COLO829 (cell line): ENCODE measurements at places on chromosomes 5 and 9.
A peak's percentile ranks its signal among the peaks of the same experiment; 100 is the strongest.

DNA sequence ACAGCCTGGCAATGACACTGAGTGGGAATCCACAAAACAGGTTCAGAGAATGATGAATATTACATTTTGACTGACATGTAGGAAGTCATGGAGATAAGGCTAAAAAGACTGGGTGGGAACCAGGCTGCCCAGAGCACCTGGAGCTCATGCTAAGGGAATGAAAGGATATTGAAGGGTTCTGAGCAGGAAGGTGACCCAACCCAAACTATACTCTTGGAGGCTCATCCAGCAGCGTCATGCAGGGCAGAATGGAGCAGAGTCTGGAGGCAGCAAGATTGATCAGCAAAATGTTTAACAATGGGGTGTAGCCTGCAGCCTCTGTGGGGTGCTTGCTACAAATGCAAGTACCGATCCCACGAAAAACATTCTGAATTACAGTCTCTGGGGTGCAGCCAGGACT is 120.2 kb downstream of the PSD2 start:
- DNase-seq = no peak

DNA sequence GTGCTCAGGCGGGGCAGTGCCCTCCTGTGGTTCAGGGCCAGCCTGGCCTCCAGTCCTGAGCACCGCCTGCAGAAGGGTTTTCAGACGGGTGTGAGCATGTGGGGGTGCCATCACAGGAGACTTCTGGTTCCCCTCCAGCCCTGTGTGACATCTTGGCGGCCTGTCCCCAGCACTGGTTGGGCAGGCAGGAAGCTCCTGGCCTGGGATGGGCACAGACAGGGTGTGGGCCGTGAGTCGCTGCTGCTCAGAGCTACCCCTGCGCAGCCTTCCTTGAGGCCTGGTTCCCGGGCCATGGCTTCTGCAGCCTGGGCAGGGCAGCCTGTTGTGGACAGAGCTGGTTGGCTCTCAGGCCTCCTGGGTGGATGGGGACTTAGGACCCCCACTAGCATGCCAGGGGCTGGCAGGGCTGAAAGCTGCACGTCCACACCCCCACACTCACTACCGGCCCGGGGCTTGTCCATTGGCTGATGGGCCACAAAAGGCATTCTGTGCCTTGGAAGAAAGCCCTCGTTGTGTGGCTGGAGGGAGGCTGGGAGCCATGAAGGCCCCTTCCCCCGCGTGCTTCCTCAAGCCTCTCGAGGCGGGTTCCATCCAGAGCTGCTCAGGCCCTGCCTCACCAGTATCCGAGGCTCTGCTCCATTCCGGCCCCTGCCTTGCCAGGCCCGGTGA is 58.7 kb downstream of the RXRA start:
- DNase-seq = peak; percentile 82

DNA sequence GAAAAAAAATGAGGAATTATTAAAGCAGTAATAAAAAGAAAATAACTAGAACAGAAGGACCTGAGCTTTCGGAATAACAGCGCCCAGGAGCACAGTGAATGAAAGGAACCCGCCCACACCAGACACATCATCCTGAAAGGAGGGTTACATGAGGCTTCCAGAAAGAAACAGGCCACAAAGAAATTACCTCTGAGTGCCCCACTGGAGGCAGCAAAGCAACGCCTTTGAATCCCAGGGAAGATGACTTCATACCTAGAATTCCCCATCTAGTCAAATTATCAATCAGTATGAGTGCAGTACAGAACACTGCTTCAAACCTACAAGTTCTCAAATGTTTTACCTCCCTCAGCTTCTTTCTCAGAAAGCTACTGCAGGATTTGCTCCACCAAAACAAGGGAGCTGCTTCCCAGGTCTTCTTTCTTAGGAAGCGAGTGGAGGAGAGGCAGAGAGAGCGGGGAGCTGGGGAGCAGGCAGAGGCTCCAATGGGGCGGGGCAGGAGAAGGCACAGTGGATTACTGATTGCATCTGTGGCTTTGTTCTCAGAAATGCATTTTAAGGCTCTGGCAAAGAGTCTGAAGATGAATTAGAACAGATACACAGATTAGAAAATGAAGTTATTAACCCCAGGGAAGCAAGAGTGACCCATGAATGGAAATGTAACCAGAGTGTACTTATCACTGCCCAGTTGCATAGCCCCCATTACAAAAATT is 87.1 kb downstream of the SEMA4D start:
- no peak for DNase-seq

GRCh38 chr5:108739906-108740305 is 7.8 kb upstream of the FER start:
- DNase-seq = no peak

- DNase-seq = no peak
Measured at GRCh38 chr5:150043657-150044328, 42.6 kb downstream of the CSF1R start.

DNA sequence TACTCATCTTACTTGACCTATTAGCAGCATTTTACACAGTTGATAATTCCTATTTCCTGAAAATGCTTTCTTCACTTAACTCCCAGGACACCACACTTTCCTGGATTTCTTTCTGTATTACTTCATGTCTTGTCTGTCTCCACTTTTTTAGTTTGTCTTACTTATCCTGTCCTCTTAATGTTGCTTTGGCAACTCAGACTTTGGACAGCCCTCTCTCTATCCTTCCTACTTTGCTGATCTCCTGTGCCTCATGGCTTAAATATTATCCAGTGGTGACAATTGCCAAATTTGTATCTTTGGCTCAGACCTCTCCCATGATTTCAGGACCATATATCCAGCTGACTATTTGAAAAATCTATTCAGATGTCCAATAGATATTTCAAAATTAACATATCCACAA is 39.8 kb upstream of the NUDT12 start:
- no peak for DNase-seq

DNA sequence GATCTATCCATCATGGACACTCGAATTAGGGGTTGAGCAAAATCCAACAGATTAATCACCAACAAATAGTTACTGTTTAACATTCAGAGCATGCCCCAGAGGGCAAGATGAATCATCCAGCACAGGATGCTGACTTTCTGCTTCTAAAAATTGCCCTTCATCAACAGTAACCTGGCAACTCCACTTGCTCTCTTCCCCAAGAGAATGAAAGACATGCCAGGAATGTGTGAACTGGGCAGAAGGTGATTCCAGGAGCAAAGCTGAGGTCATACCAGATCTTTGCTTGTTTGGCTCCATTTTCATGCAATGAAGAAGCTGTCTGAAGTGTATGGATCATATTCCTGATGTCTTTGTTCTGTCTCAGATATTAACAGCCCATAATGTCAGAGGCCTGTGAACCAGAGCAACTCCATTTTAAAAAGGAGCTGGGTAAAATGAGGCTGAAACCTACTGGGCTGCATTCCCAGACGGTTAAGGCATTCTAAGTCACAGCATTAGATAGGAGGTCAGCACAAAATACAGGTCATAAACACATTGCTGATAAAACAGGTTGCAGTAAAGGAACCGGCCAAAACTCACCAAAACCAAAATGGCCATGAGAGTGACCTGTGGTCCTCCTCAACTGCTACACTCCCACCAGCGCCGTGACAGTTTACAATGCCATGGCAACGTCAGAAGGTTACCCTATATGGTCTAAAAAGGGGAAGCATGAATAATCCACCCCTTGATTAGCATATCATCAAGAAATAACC is 2.5 kb upstream of the ZNF367 start:
- DNase-seq = peak; percentile 91

DNA sequence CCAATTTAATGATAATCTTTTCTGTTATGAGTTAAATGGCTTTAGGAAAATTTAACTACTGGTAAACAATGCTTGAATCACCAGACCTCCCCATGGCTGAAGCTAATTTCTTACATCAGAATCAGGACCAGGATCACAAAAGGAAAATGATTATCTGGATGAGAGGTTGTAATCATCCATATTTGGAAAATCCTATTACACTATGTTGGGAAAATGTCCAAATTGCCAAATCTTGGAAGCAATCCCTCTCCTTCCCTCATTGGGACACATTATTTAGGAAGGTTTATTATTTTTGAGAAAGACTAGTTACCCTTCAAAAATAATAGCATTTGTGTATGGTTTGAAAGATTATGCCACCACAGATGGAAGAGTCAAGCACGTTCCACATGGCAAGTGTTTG is 130.7 kb upstream of the MINAR2 start:
- DNase-seq = no peak

DNA sequence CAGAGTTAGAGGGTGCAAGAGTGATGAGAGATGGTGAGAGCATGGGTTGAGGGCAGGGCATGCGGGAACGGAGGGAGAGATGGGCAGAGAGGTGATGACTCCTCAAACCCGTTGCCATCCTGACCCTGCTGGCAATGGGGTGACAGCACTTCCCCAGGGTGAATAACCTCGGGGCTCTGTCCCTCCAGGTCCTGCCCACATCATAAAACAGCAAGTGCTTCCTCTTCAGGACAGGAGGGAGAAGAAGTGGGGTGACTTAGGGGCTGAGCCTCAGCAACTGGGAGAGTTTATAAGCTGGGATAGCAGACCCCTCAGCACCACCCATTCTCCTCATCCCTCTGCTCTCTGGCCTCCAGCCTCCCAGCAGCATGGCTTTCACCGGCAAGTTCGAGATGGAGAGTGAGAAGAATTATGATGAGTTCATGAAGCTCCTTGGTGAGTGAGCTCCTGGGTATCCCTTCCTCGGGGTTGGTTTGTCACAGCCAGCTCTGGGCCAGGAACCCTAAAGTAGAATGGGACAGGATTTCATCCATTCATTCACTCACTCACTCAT is at the start of gene FABP6:
Gene FABP6 (plus strand): TSS at position 317 of the 553 bp plus-strand sequence. CDS start 52 bp downstream, at position 369.
- DNase-seq = no peak

DNA sequence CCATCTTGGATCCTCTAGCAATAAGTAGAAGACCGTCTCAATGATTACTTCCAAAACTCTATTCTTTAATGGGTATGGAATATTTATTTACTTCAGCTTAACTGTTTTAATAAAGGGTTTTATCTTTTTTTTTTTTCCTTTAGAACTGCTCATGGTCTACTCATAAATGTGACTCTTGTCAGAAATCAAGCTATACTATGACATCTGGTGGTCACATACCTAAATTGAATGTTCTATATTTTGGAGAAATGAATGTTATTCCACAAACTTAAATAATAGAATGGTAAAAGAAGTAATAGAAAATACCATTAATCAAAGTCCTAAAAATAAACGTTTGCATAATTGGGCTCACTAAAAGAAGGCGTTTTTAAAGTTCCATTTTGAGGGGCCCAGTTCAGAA is 131.2 kb upstream of the PLCXD3 start:
- no peak for DNase-seq

DNA sequence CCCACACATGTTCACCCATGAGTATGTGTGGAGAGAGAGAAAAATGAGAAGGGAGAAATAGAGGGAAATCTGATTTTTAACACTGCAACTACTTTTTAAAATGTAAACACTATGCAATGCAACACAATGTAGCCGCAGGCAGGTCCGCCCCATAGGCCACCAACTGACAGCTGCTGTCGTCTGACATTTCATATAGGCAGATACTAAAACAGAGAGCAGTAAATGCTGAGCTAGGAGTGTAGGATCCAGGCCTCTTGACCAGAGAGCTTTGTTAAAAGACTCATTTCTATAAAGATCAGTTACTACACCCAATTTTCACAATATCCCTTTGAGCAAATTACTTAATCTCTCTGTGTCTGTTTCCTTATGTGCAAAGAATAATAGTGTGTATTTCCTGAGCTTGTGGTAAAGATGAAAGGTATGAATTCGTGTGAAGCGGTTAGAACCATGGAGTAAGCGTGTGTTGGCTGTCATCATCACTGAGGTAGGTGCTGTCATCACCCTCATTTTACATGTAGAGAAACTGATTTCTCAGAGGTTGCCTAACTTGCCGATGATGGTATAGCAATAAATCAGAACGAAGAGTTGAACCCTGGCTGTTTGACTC is 55.2 kb upstream of the PDE8B start:
- DNase-seq = no peak

- DNase-seq = no peak
Measured at GRCh38 chr5:88667496-88668201, 215.3 kb downstream of the MEF2C start.

DNA sequence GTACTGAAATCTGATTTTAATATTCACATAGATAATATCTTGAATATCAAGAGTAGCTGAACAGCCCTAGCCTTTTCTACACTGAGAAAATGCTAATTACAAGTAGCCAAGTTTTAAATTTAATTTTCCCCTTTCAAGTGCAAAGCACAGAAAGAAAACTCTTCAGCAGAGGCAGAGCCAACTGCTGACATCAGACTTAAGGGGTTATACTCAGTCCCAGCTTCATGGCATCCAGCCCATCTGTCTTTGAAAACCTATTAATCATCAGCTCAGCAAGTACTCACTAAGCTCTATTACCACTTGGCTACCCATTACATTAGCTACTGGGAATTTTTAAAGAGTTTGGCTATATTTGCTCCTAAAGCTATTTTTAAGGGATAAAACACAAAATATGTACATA is 220.5 kb downstream of the SLC12A2 start:
- no peak for DNase-seq

GRCh38 chr5:31153521-31153920 is 40.0 kb upstream of the CDH6 start:
- no peak for DNase-seq

DNA sequence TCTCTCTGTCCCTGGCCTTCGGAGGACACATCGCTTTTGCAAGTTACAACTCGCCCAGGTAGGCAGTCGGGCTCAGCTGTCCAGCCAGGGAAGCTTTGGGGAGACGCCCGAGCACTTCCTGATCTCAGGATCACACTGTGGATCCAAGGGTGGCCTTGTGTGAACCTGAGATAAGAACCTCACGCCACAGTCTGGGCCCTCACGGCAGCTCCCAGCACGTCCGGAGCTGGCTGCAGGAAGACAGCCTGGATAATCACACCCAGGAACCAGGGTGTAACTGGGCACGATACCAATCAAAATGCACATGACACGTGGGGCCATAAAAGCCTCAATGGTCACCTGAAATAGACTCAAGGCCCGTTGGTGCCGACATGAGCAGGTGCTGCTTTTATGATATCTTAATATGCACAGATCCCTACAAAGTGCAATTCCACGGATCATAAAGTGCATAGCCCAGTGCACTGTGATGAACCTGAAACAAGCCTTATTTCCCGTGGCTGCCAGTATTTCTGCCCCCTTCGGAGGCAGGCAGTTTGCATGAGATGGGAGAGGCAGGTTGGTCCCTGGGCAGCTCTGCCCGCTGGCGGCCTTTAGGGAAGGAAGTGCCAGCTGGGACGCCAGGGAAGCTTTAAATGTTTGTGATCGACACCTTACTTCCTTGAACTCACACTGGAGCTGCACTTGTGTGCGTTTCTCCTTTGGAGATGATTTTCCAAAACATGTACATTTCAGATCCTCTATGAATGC is 14.5 kb downstream of the SLC6A18 start:
- DNase-seq = no peak

- no peak for DNase-seq
Measured at GRCh38 chr5:37876943-37877342, 37.1 kb upstream of the GDNF start.

GRCh38 chr5:160330212-160330611 is 17.8 kb upstream of the CCNJL start:
- DNase-seq = no peak

DNA sequence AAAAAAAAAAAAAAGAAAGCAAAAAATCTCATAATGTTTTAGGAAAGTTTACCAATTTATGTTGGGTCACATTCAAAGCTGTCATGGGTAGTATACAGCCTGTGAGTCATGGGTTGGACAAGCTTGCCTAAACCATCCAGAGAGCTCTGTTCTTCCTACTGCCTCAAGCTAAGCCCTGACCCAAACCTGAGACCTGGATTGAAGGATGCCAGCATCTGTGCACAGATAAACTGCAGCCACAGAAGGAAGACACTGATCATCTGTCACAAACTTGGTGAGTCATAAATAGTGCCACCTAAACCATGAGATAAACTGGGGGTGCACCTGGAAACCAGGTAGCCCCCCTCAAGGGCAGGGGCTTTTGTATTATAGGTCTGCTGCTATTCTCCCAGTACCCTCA is 31.0 kb downstream of the CSF2 start:
- no peak for DNase-seq
